ENCODE measurements at places on chromosomes 13 and 19.
A peak's percentile ranks its signal among the peaks of the same experiment; 100 is the strongest.

- DNase-seq: peak; percentile 65
Observed at GRCh38 chr13:61664801-61665705, 249.4 kb upstream of the PCDH20 start.

- no peak for DNase-seq
Observed at GRCh38 chr13:99907038-99907437, 64.5 kb downstream of the ZIC5 start.

GRCh38 chr19:48735031-48735615, 5.3 kb downstream of the RASIP1 start:
- no peak for DNase-seq

GRCh38 chr13:28429685-28430290, 65.1 kb downstream of the FLT1 start:
- no peak for DNase-seq

GRCh38 chr19:53156850-53157249, 2.0 kb downstream of the ZNF347 start:
- no peak for DNase-seq

GRCh38 chr19:10193790-10194499, 808 bp downstream of the DNMT1 start:
- no peak for DNase-seq

- DNase-seq: no peak
Observed at GRCh38 chr13:44346534-44346933, 27.1 kb upstream of the SERP2 start.

DNA sequence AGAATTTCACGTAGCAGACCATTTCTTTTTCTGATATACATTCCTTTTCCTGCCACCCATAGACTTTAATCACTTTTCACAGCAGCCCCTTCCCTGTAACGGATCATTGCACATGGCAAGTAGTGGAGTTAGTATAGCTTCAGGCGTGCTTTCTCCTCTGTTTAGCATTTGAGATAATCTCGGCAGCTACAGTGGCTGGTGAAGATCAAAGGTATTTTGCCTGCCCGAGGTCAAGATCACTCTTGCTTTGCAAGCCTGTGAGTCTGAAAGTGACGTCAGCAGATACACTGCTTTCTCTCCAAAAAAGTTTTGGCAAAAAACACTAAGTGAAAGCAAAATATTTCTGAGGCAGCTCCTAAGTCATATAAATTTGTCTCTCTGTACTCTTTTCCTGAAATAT, 260.0 kb downstream of the NDFIP2 start:
- no peak for DNase-seq

DNA sequence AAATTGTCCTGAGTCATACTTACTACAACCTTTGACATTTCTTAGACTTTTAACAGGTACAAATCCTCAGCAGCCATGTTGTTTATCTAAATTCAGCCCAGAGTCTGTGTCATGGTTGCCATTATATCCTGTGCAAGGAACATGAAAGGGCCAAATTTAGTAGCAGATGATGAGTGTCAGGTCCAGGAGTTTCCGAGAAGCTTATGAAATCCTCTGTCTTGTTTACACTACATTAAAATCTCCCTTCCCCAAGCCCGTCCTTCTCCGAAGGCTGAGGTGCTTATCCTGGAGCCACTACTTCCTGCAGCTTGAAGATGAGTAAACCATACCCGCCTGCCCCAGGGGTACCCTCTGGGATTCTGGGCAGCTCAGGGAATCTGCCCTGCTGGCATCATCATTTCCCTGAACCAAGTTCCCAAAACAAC, 102.6 kb upstream of the SERP2 start:
- DNase-seq: no peak

DNA sequence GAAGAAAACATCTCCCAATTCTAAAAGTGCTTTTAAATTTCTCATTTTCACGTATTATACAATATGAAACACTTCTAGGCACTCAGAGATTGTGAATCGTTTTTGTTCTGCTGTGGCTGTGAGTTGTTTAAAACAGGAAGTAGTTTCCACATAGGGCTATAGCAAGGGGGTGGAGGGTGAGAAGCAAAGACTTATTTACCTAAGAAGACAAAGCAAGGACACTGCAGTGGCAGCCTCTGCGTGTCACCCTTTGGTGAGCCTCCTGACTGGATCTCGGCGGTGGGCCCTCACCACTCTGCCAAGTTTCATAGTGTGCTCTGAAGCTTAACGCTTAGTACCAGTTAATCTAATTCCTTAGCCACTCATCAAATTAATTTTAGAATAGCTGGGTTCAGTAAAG, 56.8 kb downstream of the TNFSF13B start:
- no peak for DNase-seq

GRCh38 chr13:27662738-27663470, 41.2 kb downstream of the POLR1D start:
- no peak for DNase-seq

GRCh38 chr13:28794396-28794795, 25.7 kb upstream of the MTUS2 start:
- DNase-seq: no peak

Data from SHP77 (cell line).